ENCODE measurements at places on chromosomes 3 and 15. TPM values are rescaled to one million over a fixed set of nuclear protein-coding genes. Genes with fewer than 3 reads are reported as not detected.

- DNase-seq, result no peak
- H3K27ac ChIP-seq, result no peak overlapping the region
- no peaks in the 10 kb centered on the region for H3K36me3 ChIP-seq
- H3K27me3 ChIP-seq, result no peaks in the 10 kb centered on the region
These were observed 32.2 kb upstream of the B3GNT5 start for GRCh38 chr3:183220828-183221227.

DNA sequence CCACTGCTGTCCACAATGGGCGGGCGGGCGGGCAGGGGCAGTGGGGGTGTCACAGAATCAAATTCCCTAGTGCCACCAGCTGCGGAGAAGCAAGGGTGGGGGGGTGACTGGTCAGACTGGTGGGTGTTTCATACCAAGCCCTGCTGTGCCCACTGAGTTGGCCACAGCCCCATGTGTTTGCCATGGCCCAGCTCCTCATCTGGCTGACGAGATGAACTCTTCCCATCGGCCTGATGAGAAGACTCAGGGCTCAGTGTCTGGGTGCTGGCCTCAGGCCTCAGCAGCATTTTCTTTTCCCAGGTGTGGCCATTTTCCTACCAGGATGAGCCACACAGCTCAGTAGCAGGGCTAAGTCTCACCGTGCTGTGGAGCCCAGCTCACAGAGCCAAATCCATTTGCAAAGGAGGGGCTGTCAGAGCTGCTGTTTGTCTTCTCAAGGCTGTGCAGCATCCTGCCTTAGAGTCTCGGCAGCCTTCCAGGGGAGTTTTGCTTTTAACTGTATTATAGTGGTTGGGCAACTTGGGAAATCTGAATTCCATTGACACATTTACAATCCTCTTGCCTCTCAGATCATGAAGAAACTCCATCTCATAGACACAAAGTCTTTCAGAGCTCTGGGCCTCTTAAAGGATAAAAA is 176.8 kb downstream of the ABHD5 start:
- peaks cover 37% of the 10 kb centered on the region for H3K27me3 ChIP-seq
- no peaks in the 10 kb centered on the region for H3K36me3 ChIP-seq
- DNase-seq, result no peak
- no peak overlapping the region for H3K27ac ChIP-seq

DNA sequence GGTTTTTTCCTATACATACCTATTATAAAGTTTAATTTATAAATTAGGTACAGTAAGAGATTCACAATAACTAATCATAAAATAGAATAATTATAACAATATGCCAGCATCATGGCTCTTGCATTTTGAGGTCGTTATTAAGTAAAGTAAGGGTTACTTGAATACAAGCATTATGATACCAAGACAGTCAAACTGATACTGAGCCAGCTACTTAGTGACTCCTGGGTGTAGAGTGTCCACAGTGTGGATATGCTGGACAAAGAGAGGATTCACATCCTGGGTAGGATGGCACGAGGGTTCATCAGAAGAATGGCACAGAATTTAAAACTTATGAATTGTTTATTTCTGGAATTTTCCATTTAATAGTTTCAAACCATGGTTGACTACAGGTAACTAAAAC is 157.2 kb upstream of the IL12A start:
- H3K4me1 ChIP-seq, result no peaks in the 10 kb centered on the region
- H3K27me3 ChIP-seq, result no peaks in the 10 kb centered on the region
- no peak overlapping the region for H3K27ac ChIP-seq
- H3K4me3 ChIP-seq, result no peak overlapping the region

DNA sequence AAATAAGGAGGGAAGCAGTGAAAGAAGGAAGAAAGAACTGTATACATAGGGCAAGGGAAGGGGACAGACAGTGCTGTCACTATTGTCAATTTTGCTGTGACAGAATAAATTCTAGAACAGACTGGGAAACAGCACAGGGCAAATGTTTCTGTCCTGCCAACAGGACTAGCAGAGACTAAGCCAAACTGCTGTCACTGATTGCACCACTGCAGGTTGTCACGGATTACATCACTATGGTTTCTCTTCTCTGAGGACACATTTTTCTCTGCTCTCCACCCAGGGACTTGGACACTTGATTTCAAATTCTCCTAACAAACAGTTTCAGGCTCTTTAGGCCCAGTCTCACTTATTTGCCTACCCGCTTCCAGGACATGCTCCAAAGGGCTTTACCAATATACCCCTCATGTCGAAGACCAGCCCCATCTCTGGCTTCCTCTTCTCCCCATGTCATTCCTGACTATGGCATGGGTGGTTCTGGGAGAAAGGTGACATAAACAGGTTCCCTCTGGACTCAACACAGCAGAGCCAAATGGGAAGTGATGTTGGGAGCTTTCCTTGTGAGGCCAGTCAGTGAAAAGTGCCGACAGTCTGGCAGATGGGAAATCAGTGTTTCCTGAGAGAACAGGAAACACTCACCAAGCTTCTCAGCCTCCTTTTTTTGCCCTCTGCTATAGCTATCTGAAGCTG is 70.2 kb upstream of the ST3GAL6 start:
- no peak for DNase-seq
- H3K36me3 ChIP-seq, result no peaks in the 10 kb centered on the region
- H3K4me3 ChIP-seq, result no peak overlapping the region

GRCh38 chr3:152445212-152445611 is 176.5 kb downstream of the MBNL1 start:
- no peak for DNase-seq
- H3K27me3 ChIP-seq, result no peaks in the 10 kb centered on the region
- no peak overlapping the region for H3K4me3 ChIP-seq
- H3K27ac ChIP-seq, result no peak overlapping the region

The SHF gene
- 9.5 TPM for polyA plus RNA-seq

DNA sequence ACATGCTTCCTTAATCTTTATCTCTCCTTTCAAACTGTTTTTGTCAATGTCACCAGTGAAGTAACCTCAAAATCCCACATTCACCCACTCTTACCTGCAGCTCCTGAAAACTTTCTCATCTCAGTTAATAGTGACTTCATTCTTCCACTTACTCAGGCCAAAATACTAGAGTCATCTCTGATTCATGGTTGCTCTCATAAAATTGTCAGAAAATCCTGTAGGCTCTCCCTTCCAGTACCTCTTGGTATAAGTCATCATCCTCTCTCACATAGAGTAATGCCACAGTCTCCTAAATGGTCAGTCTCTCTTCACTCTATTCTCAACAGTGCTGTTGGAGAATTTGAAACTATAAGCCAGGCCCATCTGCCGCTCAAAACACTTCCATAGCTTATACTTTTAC is 34.9 kb upstream of the POU1F1 start:
- no peak for DNase-seq
- H3K4me1 ChIP-seq, result no peaks in the 10 kb centered on the region
- H3K27me3 ChIP-seq, result no peaks in the 10 kb centered on the region
- H3K36me3 ChIP-seq, result no peaks in the 10 kb centered on the region
- no peak overlapping the region for H3K4me3 ChIP-seq

The REC114 gene
- not detected for polyA plus RNA-seq

The SLC2A2 gene
- 74.9 TPM for polyA plus RNA-seq

GRCh38 chr15:26634319-26634718 is 138.5 kb downstream of the GABRB3 start:
- no peak overlapping the region for H3K27ac ChIP-seq
- H3K4me1 ChIP-seq, result no peaks in the 10 kb centered on the region
- H3K27me3 ChIP-seq, result no peaks in the 10 kb centered on the region

DNA sequence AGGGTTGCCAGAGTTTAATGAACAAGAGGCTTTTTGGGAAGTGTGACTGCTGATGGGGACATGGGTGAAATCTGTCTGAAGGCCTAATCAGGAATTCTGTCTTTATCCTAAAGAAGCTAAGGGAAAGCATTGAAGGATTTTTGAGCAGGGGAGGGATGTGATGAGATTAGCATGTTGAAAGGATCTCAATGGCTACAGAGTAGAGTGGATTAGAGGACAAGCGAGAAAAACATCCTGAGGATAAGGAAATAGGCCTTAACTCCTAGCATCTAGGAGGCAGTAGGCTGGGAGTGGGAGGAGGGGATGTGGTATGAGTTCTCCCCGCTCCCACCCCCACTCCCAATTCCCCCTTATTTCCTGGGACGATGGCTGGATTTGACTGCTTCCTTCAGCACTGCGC is 35.1 kb upstream of the SNTN start:
- no peak for DNase-seq
- no peaks in the 10 kb centered on the region for H3K27me3 ChIP-seq
- H3K4me3 ChIP-seq, result no peak overlapping the region
- H3K36me3 ChIP-seq, result no peaks in the 10 kb centered on the region
- H3K27ac ChIP-seq, result no peak overlapping the region

GRCh38 chr3:73550032-73550431 is 74.7 kb downstream of the PDZRN3 start:
- H3K4me3 ChIP-seq, result no peak overlapping the region
- peaks cover 10% of the 10 kb centered on the region for H3K36me3 ChIP-seq
- H3K27ac ChIP-seq, result no peak overlapping the region

DNA sequence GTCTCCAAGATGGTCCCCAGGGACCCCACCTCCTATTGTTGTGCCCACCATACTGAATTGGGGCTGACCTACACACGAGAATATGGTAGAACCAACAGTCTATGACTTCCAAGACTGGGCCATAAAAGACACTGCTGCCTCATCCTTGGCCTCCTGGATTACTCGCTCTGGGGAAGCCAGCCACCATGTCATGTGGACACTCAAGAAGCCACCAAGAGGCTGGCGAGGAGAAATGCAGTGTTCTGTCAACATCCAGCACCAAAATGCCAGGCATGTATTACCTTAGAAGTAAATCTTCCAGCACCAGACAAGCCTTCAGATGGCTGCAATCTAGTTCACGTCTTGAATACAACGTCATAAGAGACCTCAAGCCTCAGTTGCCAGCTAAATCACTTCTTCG is 17.1 kb upstream of the TPM1 start:
- DNase-seq, result no peak
- no peak overlapping the region for H3K27ac ChIP-seq
- H3K4me1 ChIP-seq, result no peaks in the 10 kb centered on the region
- H3K4me3 ChIP-seq, result no peak overlapping the region
- no peaks in the 10 kb centered on the region for H3K36me3 ChIP-seq

DNA sequence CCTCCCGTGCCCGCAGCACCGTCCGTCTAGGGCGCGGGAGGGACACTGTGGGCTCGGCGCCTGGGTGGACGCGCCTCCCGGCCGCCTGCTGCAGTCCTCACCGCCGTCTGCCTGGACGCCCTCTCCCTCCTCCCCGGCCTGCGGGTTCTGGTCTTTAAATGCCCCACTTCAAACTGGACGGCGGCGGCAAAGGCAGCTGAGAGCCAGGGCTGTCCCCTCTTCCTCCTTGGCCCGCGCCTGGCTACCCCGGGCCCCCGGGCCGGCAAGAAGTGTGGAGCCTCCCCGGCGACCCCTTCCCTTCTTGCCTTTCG is 426 bp downstream of the CBLB start:
- H3K27me3 ChIP-seq, result no peaks in the 10 kb centered on the region

GRCh38 chr3:49476563-49476962 is 6.5 kb downstream of the DAG1 start:
- H3K4me3 ChIP-seq, result no peak overlapping the region
- no peaks in the 10 kb centered on the region for H3K4me1 ChIP-seq
- no peak overlapping the region for H3K27ac ChIP-seq
- DNase-seq, result no peak
- H3K36me3 ChIP-seq, result peaks cover 5% of the 10 kb centered on the region
- no peaks in the 10 kb centered on the region for H3K27me3 ChIP-seq

The UBAP1L gene
- 4.2 TPM for polyA plus RNA-seq

GRCh38 chr3:68699541-68699940 is 232.8 kb downstream of the TAFA4 start:
- no peak for DNase-seq
- no peaks in the 10 kb centered on the region for H3K36me3 ChIP-seq
- H3K27me3 ChIP-seq, result no peaks in the 10 kb centered on the region
- H3K4me1 ChIP-seq, result no peaks in the 10 kb centered on the region
- H3K27ac ChIP-seq, result no peak overlapping the region
- no peak overlapping the region for H3K4me3 ChIP-seq

The UNC13C gene
- polyA plus RNA-seq, result not detected

The CEMIP gene
- polyA plus RNA-seq, result 0.96 TPM

The NAALADL2 gene
- 1.1 TPM for polyA plus RNA-seq

- DNase-seq, result no peak
- H3K4me1 ChIP-seq, result no peaks in the 10 kb centered on the region
- H3K4me3 ChIP-seq, result no peak overlapping the region
These were observed 132.4 kb downstream of the RPL22L1 start for GRCh38 chr3:170737498-170738162.

DNA sequence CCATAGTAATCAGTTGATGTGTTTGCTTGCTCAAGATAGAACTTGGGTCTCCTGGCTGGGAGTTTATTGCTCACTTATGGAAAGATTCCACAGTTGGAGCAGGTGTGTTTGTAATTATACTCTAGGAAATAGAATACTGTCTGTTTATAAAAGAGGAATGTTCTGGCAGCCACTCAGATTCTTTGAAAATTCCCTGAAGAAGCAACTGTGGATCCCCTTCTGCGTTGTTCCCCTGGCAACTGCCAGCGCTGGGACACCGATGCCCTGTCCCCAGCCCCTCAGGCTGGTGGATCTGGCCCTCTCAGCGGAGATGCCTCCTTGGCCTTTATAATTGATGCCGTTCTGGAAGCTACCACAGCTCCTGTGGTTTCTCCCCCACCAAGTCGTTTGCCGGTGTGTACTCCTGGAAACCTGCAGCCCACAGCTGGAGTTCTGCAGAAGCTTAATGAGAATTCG is 225.9 kb downstream of the ITPR1 start:
- no peak overlapping the region for H3K4me3 ChIP-seq
- H3K27me3 ChIP-seq, result no peaks in the 10 kb centered on the region
- peaks cover 3% of the 10 kb centered on the region for H3K4me1 ChIP-seq
- peak overlapping the region; percentile 2 for H3K27ac ChIP-seq

The SMAD3 gene
- polyA plus RNA-seq, result 33.2 TPM

DNA sequence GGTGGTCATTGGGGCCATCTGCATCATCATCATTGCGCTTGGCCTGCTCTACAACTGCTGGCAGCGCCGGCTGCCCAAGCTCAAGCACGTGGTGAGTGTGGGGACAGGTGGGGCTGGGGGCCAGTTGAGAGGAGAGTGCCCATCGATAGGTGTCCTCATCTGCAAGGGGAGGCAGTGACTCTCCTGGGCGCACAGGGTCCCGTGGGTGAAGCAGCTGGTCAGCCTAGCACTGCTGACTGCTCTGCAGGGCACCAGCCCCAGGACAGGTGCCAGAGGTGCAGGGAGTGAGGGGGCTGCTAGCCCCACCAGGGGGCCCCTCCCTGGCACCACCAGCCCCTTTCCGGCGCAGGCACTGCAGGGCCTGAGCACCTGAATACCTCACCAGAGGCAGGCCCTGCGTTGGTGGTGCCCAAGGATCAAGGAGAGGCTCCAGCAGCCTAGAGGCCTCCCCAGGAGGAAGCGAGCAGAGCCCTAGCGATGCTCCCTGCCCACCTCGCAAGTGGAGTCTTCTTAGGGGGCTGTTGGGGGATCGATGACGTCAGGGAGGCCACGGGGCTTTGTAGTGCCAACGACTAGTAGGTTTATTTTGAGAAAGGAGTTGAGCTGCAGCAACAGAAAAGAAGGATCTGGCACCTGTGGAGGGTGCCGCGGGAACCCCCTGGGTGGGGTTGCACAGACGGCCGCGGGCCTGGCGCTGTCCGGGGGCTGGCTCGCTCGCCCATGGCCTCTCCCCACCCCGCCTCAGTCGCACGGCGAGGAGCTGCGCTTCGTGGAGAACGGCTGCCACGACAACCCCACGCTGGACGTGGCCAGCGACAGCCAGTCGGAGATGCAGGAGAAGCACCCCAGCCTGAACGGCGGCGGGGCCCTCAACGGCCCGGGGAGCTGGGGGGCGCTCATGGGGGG is 976 bp upstream of the ABTB1 start:
- H3K27ac ChIP-seq, result peak overlapping the region; percentile 91
- peak; percentile 15 for DNase-seq
- H3K27me3 ChIP-seq, result no peaks in the 10 kb centered on the region
- H3K4me1 ChIP-seq, result peaks cover 6% of the 10 kb centered on the region
- H3K4me3 ChIP-seq, result peak overlapping the region; percentile 58
- H3K36me3 ChIP-seq, result peaks cover 15% of the 10 kb centered on the region

- no peaks in the 10 kb centered on the region for H3K36me3 ChIP-seq
- H3K4me3 ChIP-seq, result no peak overlapping the region
- no peak overlapping the region for H3K27ac ChIP-seq
- H3K4me1 ChIP-seq, result peaks cover 7% of the 10 kb centered on the region
- no peaks in the 10 kb centered on the region for H3K27me3 ChIP-seq
These were observed 5.5 kb upstream of the LEKR1 start for GRCh38 chr3:156820692-156821080.
